ENCODE measurements at places on chromosomes 13 and 19.
A peak's percentile ranks its signal among the peaks of the same experiment; 100 is the strongest.

DNA sequence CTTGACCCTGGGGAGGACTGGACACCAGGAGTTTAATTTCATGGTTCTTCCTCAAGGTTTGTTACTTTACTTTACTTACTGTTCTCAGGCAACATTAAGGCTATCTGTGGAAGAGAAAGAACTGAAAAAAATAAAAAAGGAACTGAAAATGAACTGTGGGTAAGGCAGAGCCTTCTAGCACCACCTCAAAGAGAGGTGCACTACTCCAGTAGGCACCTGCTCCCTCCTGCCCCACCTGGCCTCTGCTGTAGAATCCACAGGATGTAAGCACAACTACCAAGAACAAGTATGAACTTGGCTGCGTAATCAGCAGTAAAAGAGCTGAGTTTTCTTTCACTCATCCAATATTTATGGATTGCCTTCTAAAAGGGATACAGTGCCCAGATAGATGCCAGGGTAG is 12.2 kb downstream of the ZNF112 start:
- DNase-seq = no peak

- DNase-seq = no peak
Measured at GRCh38 chr19:52963247-52963618, 552 bp upstream of the ZNF816 start.

DNA sequence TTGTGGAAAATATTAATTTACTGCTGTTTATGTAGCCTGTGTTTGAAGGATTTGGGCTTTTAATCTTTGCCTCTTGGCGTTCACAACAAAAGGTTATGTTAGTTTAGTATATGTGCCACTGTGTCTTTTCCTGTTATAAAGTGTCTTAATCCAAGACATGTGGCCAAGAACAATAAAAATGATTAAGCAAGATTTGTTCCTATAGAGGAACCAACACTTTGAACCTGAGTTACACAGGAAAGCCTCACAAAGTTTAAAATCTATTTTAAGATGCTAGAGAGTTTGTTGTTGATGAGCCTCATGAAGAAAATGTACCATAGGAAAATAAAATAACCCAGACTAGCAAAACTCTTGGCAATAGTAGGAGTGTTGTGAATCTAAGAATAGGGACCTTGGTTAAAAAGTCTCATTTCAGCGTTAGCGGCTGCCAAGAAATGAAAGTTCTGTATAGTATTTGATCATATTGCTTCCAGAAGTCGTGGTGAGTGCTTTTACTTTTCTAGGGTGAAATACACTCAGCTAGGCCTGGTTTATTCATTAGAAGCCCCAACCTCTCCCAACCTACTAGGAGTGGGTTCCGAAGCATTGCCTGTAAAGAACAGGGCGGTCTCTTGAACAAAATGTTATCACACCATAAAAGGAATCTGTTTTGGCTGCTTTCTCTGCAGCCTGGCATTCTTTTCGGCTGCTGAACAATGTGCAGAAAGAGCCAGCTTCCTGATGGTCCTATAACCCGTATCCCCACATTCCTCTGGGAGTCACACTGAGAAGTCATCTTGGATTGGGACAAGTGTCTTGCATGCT is 102.6 kb downstream of the LRCH1 start:
- no peak for DNase-seq

- DNase-seq = no peak
Measured at GRCh38 chr19:50546527-50547221, 21.6 kb downstream of the LRRC4B start.

- no peak for DNase-seq
Measured at GRCh38 chr13:73800011-73800410, 334.2 kb downstream of the KLF12 start.

DNA sequence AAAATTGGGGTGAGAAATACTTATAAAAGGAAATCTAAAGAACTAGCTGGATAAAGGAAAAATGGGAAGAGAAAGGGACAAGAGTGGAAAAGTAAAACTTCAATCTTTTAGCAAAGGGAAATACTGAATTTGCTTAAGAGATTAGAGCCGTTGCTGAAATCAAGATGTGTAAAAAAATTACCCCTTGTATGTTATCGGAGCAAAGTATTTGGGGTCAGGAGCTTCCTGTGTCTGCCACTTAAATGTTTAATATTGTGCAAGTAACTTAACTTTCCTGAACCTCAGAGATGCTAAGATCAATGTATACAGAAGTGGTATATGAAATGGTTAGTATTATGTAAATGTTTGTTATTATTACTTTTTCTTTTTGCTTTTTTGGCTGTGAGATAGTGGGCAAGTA is 51.6 kb downstream of the NDFIP2 start:
- DNase-seq = no peak

DNA sequence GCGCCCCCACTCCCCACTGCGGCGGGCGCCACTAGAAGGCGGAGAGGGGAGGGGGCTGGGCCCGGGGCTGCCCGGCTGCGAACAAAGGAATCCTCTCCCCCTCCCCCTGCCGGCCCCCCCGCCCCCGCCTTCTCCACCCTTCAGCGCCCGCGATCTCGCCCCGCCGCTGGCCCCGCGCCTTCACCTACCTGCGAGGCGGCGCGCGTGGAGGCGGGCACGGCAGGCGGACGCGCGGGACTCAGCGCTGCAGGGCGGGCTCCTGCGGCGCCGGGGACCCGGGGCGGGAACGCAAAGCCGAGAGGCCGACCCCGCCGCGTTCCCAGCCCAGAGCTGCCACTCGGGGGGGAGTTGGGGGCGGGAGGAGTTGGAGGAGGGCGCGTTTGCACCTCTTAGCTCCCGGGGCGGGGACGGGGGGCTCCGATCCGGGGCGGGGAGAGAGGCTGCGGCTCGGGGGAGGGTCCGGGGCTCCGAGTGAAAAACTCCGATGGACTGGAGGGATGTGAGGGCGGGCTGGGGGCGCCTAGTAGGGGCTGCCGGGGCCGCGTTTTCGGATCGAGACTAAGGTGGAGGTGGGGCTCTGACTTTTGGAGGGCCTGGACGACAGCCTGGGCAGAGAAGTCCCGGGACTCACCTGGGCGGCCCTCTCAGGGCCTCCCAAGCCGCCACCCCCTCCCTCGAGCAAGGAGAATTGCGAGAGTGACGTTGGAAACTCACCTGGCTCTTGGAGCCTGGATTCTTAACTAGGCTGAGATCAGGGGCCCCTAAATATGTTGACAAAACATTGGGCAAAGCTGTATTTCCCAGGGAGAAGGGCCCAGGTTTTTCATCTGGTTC is at the start of gene FBN3:
TSS of gene FBN3 (minus strand) at position 332 of the 834 bp plus-strand sequence. CDS start 2,112 bp downstream, outside the sequence.
- no peak for DNase-seq

GRCh38 chr13:104843401-104843800 is 1692.1 kb downstream of the EFNB2 start:
- DNase-seq = no peak

DNA sequence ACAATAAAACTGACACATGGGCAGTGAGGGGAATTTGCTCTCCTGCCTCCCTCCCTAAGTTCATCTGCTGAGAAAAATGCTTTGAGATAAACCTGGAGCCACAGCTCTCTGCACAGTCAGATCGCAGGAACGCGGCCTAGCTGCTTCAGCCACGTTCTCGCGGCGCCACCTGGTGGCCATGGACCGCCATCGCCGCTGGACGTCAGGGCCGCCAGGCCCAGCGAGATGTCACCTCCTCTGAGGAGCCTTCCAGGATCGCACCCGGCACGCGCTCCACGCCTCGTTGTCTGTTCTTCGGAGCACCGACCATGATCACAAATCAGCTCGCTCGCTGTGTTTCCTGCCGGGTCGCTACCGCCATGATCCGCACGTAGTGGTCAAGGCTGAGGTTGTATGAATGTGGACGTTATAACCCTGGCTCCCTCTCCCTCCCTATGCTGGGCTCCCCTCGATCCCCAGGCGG is 20.6 kb upstream of the USP29 start:
- DNase-seq = peak; percentile 60

- no peak for DNase-seq
Measured at GRCh38 chr13:102769679-102770078, 3.9 kb downstream of the TEX30 start.

Measured in omental fat pad (tissue), 4 donors.